Hair follicular keratinocyte (primary cell): ENCODE measurements at places on chromosomes 16 and 17. TPM values are rescaled to one million over a fixed set of nuclear protein-coding genes. Genes with fewer than 3 reads are reported as not detected.

The PFAS gene
- total RNA-seq, result 17.4 and 30.5 TPM in 2 replicates

The MFAP4 gene
- not detected in 2 replicates for total RNA-seq

The SMIM5 gene
- not detected in 2 replicates for total RNA-seq

The LRRC45 gene
- total RNA-seq, result 6.7 and 20.9 TPM in 2 replicates

The CDH1 gene
- total RNA-seq, result 99.8 and 120 TPM in 2 replicates

The MT1A gene
- total RNA-seq, result 3.5 and 5.2 TPM in 2 replicates

The SLC6A4 gene
- not detected in 2 replicates for total RNA-seq

The HS3ST3B1 gene
- 0.08 and 0.99 TPM in 2 replicates for total RNA-seq

The MSLN gene
- total RNA-seq, result 0.78 and 3.8 TPM in 2 replicates

The SLC5A10 gene
- total RNA-seq, result not detected in 2 replicates

The ZNF205 gene
- 22.3 and 22.7 TPM in 2 replicates for total RNA-seq

The NPIPB9 gene
- total RNA-seq, result 0.23 TPM in 1 of 2 replicates, not detected in the other

The LLGL1 gene
- 41.0 and 46.0 TPM in 2 replicates for total RNA-seq

The MRPL12 gene
- 82.5 and 175 TPM in 2 replicates for total RNA-seq

The ADGRG1 gene
- 57.7 and 83.5 TPM in 2 replicates for total RNA-seq

The CES3 gene
- total RNA-seq, result 0.78 and 0.99 TPM in 2 replicates
